ENCODE measurements at places on chromosomes 3 and 15. TPM values are rescaled to one million over a fixed set of nuclear protein-coding genes. Genes with fewer than 3 reads are reported as not detected.

GRCh38 chr15:75153565-75154276 is 48.0 kb upstream of the C15orf39 start:
- no peak for DNase-seq

DNA sequence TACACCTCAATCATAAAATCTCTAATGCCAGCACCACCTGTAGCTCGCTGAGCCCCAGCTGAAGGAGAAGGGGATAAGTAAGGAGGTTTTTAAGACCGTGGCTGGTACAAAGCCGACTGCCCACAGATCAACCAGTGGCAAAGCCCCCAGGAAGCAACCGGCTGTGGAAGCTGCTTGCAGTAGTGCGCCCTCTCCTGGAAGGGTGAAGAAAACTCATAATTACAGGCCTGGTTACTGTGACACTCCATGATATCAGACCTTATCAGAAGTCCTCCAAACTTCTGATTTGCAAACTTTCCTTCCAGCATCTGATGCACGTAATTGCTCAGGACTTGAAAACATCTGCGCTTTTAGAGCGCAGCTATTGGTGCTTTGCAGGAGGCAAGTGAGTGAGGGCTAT is 63.1 kb upstream of the MCTP2 start:
- no peak for DNase-seq

DNA sequence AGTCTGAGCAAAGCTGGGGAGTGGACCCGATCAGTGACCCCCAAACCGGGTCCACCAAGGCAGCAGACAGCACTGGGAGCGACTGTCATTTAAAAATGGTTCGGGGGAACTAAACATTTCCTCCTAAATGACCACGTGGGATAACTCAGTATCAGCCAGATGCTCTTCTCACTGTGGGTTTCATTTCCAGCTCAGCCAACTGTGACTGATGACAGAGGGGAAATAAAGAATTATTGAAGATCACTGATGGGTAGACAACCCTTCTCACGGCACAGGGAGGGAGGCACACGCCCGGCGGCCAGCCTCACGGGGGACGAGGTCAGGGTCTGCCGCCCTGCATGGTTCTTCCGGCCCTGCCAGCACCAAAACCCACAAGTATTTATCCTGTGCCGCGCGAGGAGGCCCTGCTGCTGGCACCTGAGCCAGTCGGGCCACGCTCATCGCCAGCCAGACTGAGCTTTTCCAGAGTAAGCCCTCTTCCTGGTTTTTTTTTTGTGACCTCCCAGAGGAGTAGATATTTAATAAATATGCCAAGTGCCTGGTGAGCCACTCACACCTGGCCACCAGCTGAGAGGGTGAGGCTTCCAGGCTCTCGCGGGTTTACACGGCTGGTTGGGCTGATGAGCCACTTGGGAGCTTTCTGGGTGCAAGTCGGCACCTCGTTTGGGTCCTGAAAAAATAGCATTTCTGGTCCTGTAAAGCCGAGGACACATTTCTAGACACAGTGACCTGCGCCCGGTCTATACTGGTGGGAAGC is 6.2 kb downstream of the MELTF start:
- DNase-seq = no peak

GRCh38 chr15:32033186-32033890 is 3.0 kb downstream of the CHRNA7 start:
- DNase-seq = peak; percentile 47

DNA sequence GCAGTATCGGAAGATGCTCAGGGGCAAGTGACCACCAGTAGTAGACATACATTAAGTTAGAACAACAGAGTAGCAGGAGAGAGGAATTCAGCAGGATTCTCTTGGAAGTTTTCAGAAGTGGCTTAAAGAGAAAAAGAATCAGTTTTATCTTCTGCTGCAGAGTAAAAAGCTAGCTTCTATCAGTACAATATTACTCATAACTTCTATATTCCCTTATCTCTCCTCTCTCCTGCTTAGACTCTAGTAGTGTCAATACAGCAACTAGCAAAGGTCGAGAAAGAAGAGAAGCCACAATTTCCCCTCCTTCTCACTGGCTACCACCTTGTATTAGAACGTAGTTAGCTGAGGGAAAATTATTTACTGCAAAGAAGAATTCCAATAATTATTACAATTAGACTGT is 539.7 kb downstream of the DIPK2A start:
- no peak for DNase-seq

GRCh38 chr15:34721802-34722438 is 32.9 kb downstream of the GJD2 start:
- DNase-seq = no peak

Gene ROPN1B
- total RNA-seq = 27.8 TPM

Gene DNAH12
- 0.05 TPM for total RNA-seq
